ENCODE measurements at places on chromosomes 11 and 22.

- DNase-seq: no peak
These were observed 31.9 kb downstream of the PDGFB start for GRCh38 chr22:39212721-39213376.

- no peak for DNase-seq
These were observed 100.3 kb upstream of the AKIP1 start for GRCh38 chr11:8810540-8811301.

DNA sequence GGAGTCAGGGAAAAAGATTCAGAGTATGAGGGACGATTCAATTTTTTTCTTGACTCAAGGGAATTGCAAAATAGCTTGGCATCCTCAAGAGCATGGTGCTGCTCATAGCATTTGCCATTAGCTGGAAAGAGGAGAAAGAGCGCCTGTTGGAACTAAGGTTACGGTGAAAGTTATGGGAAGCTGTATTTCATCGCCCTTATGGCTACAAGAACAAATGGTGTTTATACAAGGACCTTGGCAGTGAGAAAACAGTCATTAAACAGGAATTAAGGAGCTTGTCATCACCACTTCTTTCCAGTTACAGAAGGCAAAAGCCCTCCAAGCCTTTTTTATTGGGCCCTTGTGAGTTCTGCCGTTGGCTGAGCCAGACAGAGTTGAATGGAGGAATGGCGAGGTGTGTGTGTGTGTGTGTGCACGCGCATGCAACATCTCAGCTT, 74.2 kb downstream of the ALX4 start:
- DNase-seq: no peak

GRCh38 chr11:129006161-129006560, 63.5 kb upstream of the TP53AIP1 start:
- no peak for DNase-seq

DNA sequence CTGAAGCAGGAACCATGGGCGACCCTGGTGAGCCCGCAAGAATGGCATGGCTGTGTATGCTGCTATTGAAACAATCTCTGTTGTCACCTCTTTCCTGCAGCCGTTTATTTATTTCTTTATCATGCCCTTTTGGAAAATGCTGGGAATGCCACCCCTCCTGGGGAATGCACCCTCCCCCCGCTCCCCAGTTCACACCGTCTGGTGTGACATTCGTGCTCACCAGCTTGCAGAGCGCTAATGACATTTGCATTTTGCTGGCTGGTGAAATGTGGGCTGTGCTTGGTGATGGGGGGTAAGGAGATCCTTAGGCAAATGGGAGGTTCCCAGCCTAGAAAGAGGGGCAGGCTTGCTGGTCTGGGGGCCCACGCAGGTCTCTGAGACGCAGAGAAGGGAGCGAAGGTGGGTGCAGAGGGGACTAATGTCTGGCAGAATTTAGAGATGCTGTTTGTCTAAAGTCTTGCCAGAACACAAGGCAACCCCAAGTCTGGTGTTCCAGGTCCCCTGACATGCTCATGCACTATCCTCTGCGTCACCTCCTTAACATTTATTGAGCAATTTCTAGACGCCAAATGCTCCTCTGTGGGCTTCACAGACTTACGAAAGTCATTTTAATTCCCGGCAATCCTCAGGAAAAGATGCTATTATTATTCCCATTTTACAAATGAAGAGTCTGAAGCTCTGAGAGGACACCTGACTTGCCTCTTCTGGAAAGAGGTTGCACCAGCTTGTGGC, 91.7 kb downstream of the TP53I11 start:
- no peak for DNase-seq

- no peak for DNase-seq
These were observed 19.5 kb upstream of the FLRT1 start for GRCh38 chr11:64015935-64016845.

- no peak for DNase-seq
These were observed 11.8 kb downstream of the ROBO3 start for GRCh38 chr11:124876818-124877630.

DNA sequence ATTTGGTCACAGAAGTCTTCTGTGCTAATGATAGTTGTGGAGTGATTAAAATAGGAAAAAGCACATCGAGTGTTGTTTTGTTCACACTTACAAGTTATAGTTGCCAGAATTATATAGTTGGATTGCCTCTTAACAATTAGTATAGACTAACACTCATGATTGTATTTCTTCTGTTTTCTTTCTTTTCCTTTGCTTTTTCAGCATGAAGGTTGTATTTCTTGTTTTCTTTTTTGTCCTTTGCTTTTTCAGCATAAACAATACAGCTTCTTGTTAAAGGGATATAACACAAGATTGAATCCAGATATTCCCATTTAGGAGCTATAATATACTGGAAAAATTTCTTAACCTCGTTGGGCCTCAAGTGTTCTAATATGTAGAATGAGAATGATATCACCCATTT, 31.1 kb downstream of the ACER3 start:
- no peak for DNase-seq

DNA sequence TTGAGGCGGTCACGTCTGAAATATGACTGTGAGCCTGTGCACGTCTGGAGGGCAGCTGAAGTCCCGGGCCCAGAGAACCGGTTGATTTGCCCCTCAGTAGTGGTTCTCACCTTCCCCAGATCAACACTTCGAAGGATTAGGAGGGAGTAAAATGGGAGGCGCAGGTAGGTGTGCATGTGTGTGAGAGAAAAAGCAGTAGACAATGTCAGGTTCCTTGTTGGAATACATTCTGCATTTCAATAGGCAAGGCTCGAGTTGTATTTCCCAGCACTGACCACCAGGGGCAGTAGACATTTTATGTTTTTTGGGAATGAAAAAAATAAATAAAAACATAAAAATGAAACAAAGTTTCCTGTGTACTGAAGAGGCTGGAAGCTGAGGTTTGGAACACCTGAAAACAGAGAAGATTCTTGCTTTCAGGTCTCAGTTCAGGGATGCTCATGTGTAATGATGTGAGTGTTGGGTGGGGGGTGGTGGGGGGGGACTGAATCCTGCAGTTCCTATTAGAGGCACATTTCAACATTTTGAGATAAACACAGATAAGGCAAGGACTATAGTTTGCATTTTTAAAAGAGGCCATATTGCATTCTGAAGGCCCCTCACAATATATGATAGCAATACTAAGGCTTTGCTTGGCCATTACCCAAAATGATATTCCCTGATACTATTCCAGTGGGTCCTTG, 333.9 kb downstream of the CADM1 start:
- DNase-seq: no peak

DNA sequence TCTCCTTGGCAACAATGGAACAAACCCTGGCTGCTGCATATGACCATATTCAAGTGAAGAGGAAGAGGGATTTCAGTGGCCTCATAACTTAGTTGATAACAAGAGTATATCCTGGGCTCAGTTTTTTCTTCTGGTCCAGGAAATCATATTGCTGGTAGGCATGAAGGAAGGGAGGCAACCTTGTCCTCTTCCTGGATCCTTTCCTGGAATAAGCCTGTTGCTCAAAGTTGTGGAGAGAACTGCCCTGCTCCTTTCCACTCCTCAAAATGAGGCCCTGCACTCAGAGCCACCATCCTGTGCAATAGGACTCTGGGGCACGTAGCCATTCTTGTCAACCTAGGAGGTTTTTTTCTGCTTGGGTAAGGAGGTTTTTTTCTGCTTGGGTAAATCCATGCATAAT, 128.7 kb upstream of the PITPNB start:
- no peak for DNase-seq

DNA sequence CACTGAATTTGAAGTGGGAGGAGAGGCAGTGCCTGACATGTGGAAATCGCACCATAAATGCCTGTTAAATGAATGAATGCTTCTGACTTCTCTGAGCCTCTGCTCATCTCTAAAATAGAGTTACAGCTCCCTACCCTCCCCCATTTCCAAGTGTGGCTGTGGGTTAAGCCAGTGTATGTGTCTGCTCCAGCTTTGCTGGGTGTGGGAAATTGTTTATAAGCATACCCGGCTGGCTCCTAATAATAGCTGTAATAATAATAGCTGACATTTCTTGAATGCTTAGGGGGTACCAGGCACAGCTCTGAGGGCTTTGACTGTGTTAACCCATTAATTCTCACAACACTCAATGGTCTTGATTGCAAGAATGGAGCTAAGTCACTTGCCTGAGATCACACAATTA, 7.0 kb upstream of the FCHSD2 start:
- no peak for DNase-seq

GRCh38 chr11:115611343-115611742, 107.1 kb upstream of the CADM1 start:
- no peak for DNase-seq

Data from esophagus muscularis mucosa (tissue), 4 donors.